ENCODE measurements at places on chromosomes 6 and 20.

GRCh38 chr20:11232896-11233295, 559.1 kb upstream of the JAG1 start:
- DNase-seq: no peak

- DNase-seq: no peak
Measured at GRCh38 chr20:7094438-7094997, 327.0 kb downstream of the BMP2 start.

GRCh38 chr6:157755032-157755745, 67.9 kb upstream of the SNX9 start:
- DNase-seq: no peak

- no peak for DNase-seq
Measured at GRCh38 chr6:135937106-135937505, 85.6 kb downstream of the PDE7B start.

GRCh38 chr6:10759884-10760329, 12.3 kb downstream of the TMEM14B start:
- DNase-seq: peak; percentile 32

DNA sequence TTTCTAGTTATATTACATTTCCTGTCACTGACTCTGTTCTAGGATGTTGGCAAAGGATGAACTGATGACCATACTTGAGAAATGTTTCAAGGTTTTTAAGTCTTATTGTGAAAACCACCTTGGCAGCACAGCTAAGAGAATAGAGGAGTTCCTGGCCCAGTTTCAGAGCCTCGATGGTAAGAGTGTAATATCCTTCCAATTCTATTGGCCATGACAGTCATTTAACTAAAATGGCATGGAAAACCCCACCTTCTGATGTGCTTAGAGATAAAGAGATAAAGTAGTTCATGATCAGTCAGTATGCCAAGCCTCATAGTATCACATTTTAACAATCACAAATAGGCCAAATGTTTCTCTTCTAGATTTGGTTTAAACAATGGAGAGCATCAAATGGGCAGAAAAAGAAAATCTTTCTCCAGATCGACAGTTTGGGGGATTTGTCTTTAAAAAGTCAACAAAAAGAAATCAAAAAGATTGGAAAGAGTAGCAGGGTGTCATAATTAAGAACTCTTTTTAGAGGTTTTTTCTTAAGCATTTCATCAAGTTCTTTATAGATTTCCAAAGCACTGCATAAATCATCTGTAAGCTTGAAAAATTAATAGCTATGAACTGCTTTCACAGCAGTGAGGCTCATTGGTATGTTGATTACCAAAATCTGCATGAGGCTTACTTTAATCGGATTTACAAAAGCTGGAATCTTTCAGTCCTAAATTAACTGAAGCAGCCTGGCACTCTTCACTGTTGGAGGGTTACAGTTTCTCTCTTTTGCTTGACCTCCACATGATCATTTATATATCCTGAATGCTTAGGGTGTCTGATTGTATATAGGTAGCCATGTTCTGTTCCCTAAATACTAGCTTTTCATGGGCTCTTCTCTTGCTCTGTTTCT, 48.7 kb downstream of the AKIRIN2 start:
- DNase-seq: no peak

DNA sequence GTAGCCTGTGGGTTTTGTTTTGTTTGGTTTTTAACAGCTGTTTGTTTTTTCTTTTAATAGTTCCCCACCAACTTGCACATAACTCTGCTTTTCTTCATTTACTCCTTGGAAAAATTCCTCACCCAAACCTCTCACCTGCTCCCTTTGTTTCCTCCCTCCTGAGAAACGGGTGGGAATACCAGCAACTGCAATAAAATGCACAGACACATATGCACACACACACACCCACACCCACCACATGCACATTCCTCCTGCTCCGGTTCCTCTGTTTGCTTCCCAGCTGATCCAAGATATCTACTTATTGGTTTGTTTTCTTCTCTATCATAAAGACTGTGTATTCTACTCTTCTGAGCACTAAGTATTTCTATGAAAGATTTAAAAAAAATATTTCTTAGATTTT, 161.1 kb upstream of the EPHA7 start:
- DNase-seq: no peak

GRCh38 chr6:33108307-33108706, 32.5 kb downstream of the HLA-DPB1 start:
- no peak for DNase-seq

DNA sequence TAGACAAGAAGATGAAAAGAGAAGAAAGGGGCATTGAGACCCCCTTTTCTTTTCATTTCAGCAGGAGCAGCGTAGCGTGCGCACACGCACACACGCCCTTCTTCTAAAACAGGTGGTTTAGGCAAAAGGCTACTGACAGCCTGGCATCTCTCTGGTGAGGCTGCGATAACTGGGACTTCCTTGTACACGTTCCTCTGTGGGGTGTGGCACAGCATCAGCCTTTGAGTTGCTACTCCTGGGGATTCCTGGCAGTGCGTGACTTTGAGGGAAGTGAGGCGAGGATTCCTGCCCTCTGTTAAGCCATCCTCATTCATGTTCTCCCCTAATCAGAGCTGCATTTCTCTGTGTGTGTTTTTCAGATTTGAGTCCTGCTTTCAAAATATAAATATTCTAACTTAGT, 94.7 kb downstream of the TMEM170B start:
- no peak for DNase-seq

DNA sequence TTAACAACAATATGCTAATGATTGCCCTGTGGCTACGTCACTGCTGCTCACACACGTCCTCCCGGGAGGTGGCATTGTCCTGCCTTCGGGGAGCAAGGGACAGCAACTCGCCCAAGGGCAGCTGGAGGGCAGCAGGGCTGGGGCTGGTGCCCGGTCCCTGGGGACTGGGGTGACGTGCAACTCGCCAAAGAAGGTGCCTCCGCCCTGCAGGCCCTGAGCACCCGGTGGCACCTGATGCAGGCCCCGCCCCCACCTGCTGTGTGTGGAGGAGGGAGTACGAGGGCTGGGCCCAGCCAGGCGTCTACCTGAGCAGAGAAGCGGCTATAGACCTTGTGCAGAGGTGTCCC, 64.8 kb upstream of the SLCO4A1 start:
- no peak for DNase-seq

- no peak for DNase-seq
Measured at GRCh38 chr20:49283176-49283702, 5.4 kb upstream of the ZNFX1 start.

DNA sequence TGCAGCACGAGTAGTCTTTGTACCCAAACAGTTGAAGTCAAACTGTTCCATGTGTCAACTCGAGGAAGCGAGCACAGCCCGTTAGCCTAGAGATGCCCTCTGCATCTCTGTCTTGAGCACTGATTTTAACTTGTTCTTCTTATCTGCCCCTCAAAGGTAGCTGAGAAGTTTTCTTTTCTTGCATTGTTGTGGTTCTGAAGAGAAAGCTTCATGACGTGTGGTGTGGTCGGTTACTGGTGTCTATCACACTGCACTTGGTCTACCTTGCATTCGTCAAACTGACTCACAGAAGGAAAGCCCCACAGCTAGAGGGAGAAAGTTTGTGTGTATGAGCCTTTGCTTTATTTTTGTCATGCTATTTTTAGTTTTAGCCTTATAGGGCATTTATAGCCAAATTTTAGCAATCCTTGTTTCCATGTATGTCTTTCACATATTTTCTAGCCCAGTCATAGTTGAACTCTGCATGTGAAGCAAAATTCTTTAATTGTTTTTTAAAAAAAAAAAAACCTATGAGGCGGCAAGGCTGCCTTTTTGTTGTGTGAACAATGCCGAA, 115.1 kb downstream of the JAG1 start:
- no peak for DNase-seq

GRCh38 chr6:129140526-129140925, 257.6 kb downstream of the LAMA2 start:
- DNase-seq: peak; percentile 38

- DNase-seq: peak; percentile 78
Measured at GRCh38 chr6:32112431-32112980, 3.4 kb upstream of the TNXB start.

GRCh38 chr6:39642270-39642669, 82.9 kb downstream of the KIF6 start:
- no peak for DNase-seq

DNA sequence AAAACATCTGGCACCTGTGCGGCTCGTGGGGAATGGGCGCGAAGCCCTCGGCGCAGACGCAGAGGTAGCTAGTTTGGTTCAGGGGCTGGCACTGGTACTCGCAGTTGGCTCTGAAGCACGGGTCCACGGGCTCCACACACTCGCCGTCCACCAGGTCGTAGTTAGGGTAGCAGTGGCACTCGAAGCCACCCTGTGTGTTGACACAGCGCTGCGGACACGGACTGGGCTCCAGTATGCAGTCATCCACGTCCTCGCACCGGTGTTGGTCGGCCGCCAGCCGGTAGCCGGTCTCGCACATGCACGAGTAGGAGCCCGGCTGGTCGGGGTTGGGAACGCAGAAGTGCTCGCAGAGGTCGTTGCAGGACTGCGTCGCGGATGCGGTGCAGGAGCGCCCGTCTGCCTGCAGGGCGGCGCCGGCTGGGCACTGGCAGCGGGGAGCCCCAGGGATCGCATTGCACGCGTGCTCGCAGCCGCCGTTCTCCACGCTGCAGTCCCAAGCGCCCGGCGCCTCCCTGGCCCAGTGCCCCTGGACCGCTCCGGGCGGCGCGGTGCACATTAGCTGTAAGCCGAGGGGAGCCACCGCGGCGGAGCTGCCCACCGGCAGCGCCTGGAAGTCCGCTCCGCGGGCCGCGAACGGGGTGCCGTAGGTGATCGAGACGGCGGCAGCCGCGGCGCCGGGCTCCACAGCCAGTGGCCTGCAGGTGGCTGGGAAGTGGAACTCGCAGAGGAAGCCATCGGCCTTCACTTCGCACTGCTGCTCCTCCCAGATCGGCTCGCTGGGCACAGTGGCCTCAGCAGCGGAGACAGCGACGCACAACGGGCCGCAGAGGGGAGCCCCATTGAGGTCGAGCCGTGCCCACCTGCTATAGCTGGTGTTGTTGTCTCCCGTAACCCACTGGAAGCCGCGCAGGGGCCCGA, 930 bp downstream of the THBD start:
- DNase-seq: peak; percentile 22

DNA sequence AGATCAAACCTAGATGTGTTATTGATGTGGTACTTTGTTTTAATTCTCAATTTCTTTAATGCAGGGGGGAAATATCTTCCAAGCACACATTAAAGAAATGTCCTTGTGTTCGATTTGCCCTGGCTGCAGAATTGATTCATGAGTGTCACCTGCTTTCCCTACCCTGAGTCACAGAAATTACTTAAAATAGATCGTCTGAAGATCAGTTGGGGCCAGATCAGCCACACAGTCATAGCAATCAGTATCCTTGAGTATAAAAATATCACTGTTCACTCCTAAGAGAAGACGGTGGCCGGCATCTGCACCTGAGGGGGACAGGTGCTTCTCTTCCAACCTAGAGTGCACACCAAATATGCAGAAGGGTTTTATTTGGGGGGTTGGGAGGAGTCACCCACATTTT, 115.2 kb upstream of the RIN2 start:
- no peak for DNase-seq

DNA sequence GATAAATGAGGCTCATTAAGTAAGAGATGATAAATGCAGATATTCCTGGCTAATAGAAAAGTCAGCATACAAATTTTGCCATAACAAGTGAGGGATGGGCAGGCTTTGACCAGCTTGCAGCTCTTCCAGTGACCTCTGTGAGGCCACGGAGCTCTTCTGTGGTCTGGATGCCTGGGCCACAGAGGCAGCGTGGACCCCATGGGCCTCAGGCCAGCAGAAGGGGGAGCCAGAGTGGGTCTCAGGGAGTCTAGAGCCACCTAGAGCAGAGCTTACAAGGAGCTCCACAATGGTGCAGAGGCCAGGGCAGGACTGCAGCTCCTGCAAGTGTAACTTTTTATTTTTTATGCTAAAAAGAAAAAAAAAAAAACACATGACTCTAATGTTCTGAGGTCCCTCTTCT, 165.1 kb downstream of the ARID1B start:
- no peak for DNase-seq

- peak; percentile 84 for DNase-seq
Measured at GRCh38 chr6:169328112-169328801, 74.6 kb upstream of the THBS2 start.

GRCh38 chr6:73152966-73153757, 72.1 kb downstream of the KHDC1L start:
- no peak for DNase-seq

DNA sequence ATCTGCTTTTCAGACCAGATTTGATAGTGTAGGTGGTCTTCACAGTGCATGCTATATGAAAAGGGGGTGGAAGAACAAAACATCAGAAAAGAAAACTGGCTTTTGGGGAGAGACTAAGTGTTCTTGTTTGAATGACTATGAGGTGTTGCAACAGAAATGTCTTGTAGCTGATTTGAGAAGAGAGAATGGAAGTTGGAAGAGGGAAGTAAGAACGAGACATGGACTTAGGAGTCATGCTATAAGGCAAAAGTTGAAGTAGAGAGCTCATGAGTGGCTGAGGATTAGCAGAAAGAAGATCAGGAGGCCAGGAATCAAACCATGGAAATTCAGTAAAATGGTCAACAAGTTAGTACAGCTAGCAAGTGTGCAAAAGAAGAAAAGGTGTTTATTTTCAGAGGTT, 32.1 kb downstream of the FNDC1 start:
- no peak for DNase-seq

- no peak for DNase-seq
Measured at GRCh38 chr6:3566812-3567211, 110.0 kb upstream of the SLC22A23 start.

GRCh38 chr20:4697189-4697830, 24.4 kb upstream of the PRND start:
- DNase-seq: no peak

DNA sequence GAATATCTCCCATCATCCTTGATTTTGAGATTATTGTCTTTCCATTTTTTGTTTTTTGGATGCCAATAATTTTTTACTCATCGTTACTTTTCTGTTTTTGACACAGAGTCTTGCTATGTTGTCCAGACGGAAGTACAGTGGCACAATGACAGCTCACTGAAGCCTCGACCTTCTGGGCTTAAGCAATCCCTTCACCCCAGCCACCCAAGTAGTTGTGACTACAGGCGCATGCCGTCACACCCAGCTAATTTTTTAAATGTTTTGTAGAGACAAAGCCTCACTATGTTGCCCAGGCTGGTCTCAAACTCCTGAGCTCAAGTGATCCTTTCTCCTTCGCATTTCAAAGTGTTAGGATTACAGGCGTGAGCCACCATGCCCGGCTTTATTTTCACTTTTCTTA, 602.4 kb upstream of the AGPAT4 start:
- no peak for DNase-seq

DNA sequence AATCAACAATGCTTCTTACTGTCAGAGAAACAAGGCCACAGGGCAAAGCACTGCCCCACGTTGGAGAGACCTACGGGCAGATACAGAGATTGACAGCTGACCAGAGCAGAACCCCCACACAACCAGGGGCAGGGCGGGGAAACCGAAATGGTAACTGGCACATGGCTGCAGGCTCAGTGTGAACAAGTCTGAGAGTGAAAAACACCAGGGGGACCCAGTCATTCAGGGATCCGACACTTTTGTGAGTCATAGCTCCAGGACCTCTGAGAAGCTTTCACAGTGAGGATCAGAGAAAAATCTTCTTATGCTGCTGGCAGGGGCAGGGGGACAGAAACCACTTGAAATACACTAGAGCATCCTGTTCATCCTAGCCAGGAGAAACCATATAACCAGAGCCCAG, 254.2 kb downstream of the C6orf118 start:
- no peak for DNase-seq

- no peak for DNase-seq
Measured at GRCh38 chr20:47689731-47690130, 95.5 kb downstream of the SULF2 start.

- no peak for DNase-seq
Measured at GRCh38 chr6:130980310-130981032, 82.6 kb downstream of the EPB41L2 start.
